Stomach (tissue), 19 donors: ENCODE measurements at places on chromosomes 2 and 18. TPM values are rescaled to one million over a fixed set of nuclear protein-coding genes. Genes with fewer than 3 reads are reported as not detected.

The CYS1 gene
- not detected for total RNA-seq

The RBM44 gene
- total RNA-seq, result under 0.01 TPM

The NCKAP5 gene
- 8.0 TPM for total RNA-seq

The CPLX4 gene
- total RNA-seq, result not detected

The SERPINB4 gene
- total RNA-seq, result not detected

The SLC4A3 gene
- 22.8 TPM for total RNA-seq

The NEUROD1 gene
- total RNA-seq, result not detected

The CYP27A1 gene
- 15.8 TPM for total RNA-seq

The ASB18 gene
- not detected for total RNA-seq

The PELI1 gene
- 60.8 TPM for total RNA-seq

The NTSR2 gene
- total RNA-seq, result not detected

The CPO gene
- total RNA-seq, result not detected

The ALPI gene
- 12.3 TPM for total RNA-seq

The TMEM178A gene
- total RNA-seq, result 7.9 TPM

The RGPD3 gene
- not detected for total RNA-seq

GRCh38 chr18:76819411-76820136 lies 2.8 kb upstream of the ZNF236 start:
- no peak for DNase-seq

- no peak for DNase-seq
Measured at GRCh38 chr2:72678024-72678423, 147.8 kb downstream of the EXOC6B start.

DNA sequence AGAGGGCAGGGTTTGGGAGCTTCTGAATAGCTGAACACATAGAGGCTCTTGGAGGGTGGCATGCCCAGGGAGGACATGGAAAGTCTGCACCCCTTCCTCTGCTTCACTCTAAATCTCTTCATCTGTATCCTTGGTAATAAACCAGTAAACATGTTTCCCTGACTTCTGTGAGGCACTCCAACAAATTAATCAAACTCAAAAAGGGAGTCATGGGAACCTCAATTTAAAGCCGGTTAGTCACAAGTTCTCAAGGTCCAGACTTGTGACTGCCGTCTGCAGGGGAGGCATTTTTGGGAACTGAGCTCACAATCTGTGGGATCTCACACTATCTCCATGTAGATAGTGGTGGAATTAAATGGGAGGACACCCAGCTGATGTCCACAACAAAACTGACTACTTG lies 33.1 kb upstream of the STON1 start:
- DNase-seq, result no peak

DNA sequence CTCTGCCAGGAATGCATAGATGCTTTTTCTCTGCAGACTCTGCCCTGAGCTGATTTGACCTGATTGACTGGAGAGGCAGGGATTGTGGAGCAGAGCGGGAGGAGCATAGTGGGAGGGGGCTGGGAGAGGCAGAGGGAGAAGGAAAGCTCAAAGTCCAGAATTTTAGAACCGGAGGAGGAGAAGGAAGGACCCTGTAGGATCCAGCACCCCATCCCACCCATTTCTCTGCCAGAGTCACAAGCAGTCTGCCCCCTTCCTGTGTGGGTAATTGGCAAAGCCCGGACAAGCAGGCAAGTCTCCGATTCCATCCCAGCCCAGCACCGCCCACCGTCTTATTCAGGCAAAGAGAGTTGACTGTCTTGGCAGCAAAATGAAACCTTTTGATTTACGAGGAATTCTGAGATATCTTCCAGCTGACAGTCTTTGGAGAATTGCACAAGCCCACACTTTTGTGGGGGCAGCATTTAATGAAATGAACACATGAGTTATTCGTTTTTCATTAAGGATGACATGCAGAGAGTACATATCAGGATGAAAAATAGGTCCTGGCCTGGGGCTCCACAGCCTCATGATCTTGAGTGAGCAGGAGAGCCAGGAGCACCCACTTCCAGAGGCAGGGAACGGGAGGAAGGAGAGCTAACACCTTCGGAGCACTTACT lies 103.1 kb downstream of the MCFD2 start:
- DNase-seq, result peak; percentile 88

DNA sequence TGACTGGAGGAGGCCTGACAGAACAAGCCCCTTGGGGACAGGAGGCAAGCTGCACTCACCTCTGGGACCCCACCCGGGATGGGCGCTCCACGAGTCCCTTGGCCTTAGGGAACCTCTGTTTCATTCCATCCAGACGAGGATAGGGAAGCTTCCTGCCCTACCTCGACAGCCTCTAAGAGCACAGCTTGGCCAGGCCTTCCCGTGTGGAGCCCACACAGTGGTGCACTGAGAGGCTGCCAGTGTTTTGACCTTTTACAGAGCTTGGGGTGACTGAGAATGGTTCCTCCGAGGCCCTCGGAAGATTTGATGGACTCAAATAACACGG lies 91.4 kb upstream of the SMAD7 start:
- DNase-seq, result no peak

DNA sequence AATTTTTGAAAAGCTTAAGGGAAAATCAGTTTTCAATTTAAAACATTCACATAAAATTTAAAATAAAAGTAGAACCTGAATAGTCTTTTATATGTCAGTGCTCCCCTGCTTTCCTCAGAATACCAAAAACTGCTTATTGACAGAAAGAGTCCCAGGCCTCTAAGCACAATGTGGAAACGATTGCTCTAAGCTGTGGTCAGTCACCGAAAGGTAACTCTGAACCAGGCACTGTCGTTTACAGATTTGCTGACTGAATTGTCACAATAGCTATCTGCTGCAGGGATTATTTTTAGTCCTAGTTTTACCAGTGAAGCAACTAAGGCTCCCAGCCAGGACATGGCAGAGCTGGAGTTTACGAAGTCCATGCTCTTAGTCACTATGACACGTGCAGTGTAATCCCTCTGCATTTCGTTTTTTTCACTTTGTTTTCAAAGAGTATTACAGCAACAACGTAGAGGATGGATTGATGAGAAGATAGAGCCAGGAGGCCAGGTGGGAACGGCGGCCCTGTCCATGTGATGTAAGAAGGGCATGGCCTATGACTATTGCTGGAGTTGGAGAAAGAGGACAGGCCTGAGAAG lies 28.1 kb upstream of the TMEM247 start:
- no peak for DNase-seq

DNA sequence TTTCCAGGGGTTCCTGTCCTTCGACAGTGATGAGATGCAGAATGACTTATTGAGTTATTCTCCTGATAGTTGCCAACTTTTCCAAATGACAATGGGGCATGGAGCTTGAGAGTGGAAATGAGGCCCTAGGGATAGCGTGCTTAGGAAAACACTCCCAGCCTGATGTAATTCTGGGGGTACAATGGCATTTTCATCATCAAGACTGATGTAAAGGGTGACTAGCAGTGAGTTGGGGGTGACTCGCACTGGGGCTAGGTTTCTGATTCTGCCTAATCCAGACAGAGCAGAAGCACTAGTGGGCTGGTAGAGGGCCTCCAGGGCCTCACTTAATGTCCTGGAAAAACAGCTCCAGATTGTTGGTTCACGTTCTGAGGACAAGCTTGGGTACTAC lies 34.0 kb upstream of the IL37 start:
- DNase-seq, result no peak

GRCh38 chr18:6751222-6751621 lies 21.7 kb downstream of the ARHGAP28 start:
- DNase-seq, result no peak

DNA sequence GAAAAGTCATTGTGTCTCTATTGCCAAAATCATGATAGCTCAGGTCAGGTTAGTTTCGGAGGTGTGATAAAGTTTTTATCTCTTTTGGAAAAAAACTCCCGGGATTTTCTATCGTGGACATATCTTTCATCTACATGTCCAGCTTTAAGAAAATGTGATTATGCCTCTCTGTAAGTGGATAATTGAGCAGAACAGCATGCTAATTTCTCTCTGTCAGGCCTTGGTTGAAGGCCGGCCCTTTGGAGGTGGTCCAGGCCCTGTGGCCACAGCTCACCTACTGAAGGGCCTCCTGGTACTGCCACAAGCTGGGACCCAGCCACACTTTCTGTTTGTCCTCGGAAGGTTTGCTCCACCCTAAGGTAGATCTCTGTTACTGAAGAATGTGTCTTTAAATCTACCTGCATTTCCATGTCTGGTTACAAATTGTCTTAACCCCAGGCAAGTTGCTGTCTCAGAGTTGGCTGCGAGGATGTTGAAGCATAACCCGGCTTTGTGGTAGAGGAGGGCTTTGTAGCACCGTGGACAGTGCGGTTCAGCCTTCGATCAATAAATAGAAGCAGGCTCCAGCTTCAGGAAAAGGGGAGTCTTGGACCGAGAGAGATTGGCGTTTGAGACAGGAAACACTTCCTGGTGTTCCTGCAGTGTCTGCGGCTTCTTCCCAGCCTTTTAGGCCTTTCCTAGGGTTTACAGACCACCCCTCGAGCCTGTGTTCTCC lies 25.5 kb downstream of the TCF7L1 start:
- no peak for DNase-seq

DNA sequence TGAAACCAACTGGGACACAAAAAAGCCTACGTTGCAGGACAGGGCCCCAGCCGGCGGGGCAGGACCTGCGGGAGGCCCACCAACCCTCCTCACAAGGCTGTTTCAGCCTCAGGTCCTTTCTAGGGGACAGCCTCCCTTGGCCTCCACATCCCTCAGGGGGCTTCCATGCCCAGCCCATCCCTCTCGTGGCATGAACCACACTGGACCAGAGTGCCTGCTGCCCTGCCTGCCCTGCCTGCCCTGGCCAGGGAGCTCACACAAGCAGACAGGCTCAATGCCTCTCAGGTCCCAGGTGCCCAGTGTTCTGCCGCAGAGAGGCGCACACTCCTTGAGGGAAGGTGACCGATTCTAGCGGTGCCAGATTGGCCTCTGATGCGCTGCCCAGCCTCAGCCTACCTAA lies 57.4 kb downstream of the HDAC4 start:
- DNase-seq, result no peak

- no peak for DNase-seq
Measured at GRCh38 chr2:220821683-220822082, 750.4 kb downstream of the EPHA4 start.

- no peak for DNase-seq
Measured at GRCh38 chr2:108571286-108571685, 37.0 kb downstream of the LIMS1 start.

- DNase-seq, result no peak
Measured at GRCh38 chr18:67218556-67218955, 298.0 kb downstream of the DSEL start.

- DNase-seq, result no peak
Measured at GRCh38 chr2:129903586-129904425, 75.7 kb upstream of the RAB6C start.

DNA sequence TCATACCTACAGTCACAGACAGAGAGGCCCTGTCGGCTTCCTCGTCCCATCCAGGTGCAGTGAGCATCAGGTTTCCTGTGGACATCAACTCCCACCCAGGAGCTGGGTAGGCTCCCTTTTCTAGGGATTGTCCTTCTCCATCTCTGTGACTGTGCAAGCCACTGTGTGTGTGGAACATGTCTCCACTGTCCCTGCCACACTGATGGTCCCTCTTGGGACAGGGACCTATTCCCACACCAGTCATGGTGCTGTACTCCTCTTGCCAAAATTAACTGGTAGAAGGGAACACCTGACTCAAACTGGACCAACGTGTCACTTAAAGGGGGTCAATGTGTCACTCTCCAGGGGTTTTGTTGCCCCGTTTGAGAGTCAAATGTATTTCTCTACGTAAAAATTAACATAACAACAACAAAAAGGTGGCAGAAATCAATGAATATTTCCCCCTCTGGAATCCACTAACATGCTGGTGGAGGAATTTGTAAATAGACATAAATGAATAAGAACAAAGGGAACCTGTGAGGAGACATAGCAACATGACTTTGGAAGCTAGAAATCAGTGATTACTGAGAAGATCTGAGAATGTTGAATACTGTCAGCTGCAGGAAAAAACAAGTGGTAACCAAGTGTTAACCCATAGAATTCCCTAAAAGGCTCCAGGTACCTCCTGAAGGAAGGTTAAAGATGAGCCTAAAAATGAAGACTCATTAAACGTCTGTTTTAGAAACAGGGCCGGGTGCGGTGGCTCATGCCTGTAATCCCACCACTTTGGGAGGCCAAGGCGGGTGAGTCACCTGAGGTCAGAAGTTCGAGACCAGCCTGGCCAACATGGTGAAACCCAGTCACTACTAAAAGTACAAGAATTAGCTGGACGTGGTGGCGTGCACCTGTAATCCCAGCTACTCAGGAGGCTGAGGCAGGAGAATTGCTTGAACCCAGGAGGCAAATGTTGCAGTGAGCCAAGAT lies 40.4 kb downstream of the SH2D6 start:
- no peak for DNase-seq

- DNase-seq, result peak; percentile 48
Measured at GRCh38 chr2:64837925-64838641, 151.1 kb upstream of the SLC1A4 start.

DNA sequence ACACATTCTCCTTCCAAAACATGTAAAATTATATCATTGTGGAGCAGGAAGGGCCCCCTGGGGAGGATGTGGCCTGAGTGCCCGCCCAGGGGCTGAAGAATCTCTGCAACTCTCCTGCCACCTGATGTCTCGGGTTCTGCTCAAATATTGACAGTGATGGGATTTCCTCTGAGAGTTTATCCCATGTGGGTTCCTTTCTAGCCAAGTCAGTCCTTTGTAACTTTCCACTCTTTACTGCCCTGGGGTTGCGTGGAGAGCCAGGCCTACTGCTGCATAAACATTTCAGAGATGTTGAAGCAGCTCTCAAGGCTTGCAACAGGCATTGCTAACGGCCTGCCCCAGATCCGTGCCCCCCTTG lies 4.0 kb upstream of the RAB17 start:
- DNase-seq, result no peak

DNA sequence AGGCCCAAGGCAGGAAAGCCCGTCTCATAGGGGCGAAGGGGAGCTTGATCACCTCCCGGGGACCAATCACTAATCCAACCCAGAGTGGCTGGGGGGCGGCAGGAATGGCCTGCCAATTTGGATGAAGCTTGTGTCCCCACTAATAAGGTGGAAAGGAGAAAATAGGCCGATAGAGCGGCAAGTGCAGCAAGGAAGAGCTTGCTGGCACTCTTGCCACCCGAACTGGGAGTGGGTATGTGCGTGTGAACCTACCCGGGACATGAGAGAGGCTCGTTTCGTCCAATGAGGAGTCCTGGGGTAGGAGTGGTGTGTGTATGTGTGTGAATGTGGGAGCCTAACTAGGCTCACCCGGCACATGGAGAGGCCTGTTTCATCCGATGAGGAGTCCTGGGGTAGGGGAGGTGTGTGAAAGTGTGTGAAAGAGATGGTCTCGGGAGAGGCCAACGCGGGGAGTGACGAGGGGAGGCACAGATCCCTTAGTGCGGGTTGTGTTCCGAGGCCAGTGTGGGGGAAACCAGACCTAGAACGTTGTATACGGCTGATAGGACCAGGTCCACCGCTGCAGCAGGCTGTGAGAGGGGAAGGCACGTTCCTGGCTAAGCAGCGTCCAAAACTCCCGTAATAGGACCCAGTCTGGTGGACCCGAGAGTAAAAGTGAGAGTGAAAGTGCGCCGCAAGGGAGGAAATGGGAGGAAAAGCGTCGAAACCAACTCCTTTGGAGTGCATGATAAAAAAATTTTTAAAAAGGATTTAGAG lies 47.1 kb upstream of the SELENOI start:
- peak; percentile 69 for DNase-seq
